ENCODE measurements at places on chromosomes 7 and 10.

GRCh38 chr7:19692111-19692828 lies 16.6 kb downstream of the POLR1F start:
- no peak for DNase-seq

DNA sequence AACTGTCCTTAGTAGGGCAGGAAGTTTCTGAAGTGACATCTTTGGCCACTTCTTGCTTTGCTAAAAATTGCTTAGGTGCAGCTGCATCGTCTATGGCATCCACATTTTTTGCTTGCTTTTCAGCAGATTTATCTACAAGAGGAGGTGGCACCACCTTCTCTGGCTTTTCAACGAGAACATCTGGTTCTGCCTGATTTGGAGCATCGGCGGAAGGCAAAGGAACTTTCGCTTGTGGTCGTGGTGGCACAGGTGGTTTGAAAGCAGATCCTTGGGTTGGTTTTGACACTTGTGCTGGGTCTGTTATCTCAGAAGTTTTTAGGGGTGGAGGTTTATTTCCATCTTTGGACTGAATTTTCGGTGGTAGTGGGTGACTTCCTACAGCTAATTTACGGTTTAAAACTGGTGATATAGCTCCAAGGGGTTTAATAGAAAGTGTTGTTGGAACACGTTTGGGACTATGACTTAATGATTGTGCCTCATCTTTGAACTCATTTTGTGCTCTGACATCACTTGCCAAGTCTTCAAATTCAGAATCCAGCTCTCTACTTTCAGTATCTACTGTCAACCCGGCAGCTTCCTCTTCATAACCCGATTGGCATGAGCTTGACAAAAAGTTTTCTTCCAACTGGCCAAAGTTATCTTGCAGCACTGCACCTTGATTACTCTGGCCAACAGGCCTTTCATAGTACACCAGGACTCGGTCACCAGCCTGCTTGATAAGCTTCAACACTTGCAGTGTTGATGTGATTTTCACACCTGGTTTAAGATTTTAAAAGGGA lies 44.0 kb downstream of the SLC18A2 start:
- DNase-seq: no peak

DNA sequence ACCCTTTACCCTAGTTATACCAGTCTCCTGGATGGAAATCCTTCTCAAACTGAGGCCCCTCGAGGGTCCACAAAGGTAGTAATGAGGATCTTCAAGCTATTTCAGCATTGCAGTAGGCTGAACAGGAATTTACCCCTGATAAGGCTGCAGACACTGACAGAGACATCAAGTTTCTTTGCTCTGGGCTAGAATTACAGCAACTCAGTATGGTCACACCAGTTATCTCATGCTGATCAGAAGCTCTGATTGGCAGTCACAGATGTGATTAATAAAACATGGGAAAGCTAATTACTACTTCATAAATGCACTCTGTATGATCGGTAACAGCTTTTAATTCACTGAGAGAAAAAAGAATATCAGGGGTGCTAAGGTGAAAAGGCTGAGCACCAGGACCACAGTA lies 30.6 kb downstream of the FAM204A start:
- no peak for DNase-seq

DNA sequence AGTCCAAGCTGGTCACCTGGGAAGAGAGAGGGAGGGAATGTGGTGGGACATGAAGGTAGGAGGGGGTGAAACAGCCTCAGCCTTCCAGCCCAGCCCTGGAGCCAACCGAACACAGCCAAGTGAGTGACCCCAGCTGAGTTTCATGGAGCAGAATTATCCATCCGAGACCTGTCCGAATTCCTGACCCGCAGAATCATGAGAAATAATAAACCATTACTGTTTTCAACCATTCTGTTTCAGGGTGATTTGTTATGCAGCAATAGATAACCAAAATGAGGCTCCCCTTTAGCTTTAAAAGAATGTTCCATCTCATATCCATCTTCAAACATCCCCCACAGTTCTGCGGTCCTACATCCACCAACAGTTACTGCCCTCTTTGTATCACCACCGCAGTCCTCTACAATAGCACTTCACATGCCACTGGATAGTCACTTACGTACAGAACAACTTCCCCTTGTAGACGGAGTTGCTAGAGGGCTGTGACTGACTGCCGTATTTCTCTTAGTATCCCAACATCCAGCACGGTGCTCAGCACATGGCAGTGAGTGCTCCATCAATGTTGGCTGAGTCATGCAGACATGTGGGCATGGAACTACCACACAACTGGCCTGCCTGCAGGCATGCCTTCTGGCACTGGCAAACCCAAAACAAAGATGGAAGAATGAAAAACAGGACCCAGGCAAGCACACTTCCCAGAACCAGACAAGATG lies 18.5 kb downstream of the KIAA1549 start:
- DNase-seq: no peak
